ENCODE measurements at places on chromosomes 13 and 19. TPM values are rescaled to one million over a fixed set of nuclear protein-coding genes. Genes with fewer than 3 reads are reported as not detected.

GRCh38 chr19:18149596-18149975 is 3.4 kb upstream of the PIK3R2 start:
- no peak for DNase-seq

- no peak for DNase-seq
These were observed 352.2 kb upstream of the OBI1 start for GRCh38 chr13:79011179-79011578.

DNA sequence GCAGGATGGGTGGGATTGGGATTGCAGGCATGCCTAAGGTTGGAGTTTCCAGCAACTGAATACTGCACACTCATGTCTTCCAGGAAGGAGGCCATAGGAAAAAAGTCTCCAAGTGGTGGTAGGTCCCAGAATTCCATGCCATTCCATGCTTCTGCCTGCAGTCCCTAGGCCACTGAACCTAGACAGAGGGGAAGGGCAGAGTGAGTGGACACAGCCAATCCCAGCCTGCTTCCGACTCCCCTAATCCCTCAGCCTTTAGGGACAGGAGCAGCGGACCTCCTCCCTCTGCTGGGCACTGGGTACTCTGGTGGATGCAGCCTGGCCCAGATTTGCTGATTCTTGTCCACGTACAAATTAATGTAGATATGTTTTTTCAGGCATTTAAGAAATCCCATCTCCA is 17.0 kb downstream of the VSTM2B start:
- DNase-seq: no peak

- DNase-seq: no peak
These were observed 179.8 kb downstream of the COG6 start for GRCh38 chr13:39835253-39835652.

- no peak for DNase-seq
These were observed 594.2 kb downstream of the KCTD12 start for GRCh38 chr13:76292031-76292430.

DNA sequence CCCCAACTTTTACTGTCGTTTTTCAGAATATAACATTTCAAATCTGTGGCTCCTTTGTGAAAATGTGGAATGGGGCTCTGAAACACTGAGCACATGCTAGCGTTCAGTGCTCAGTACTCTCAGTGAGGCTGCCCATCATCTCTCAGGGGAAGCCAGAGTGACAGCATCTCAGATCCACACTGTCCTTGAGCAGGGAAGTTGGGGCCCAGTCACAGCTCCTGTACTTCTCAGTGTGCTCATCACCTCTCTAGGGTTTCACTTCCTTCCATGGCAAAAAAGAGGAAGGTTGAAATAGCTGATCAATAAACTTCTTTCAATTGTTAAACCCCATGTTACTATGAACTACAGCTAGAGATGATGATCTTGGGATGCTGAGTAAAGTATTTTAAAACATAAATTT is 565.9 kb upstream of the SPRY2 start:
- DNase-seq: no peak

DNA sequence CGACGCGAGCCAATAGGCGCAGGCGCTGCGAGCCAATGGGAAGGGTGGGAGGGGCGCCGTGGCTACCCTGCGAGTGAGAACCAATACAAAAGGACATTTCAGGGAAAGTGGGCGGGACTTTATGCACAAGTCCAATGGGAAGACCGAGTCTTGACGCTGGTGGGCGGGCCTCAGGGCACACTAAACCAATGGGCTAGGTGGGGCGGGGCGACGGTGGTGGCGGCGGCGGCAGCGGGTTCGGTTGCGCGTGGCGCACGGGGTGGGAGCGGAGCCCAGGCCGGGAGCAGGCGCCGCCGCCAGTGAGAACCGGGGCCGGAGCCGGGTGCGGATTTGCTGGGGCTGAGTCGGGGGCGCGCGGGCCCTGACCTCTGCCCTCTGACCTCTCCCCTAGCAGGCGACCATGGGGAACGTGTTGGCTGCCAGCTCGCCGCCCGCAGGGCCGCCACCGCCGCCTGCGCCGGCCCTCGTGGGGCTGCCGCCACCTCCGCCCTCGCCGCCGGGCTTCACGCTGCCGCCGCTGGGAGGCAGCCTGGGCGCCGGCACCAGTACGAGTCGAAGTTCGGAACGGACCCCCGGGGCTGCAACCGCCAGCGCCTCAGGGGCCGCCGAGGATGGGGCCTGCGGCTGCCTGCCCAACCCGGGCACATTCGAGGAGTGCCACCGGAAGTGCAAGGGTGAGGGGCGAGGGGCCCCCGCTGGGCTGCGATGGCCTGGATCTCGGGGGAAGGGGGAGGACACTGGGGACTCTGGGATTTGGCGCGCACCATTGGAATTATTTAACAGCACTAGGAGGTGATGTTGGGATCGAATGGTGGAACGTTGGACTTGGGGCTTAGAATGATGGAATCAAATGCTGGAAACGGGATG is at the start of gene TOMM40:
TSS of gene TOMM40 (plus strand) at position 239 of the 867 bp plus-strand sequence. CDS start at position 401, 162 bp downstream.
- DNase-seq: peak; percentile 97

GRCh38 chr13:106382534-106382933 is 152.9 kb downstream of the EFNB2 start:
- no peak for DNase-seq

The ZNF536 gene
- not detected for total RNA-seq

The OSCAR gene
- total RNA-seq: not detected

The KIR2DL4 gene
- 0.41 TPM for total RNA-seq

The EXOC3L2 gene
- 9.3 TPM for total RNA-seq

The ZNF791 gene
- total RNA-seq: 13.0 TPM

Measured in glomerular endothelial cell (primary cell).